ENCODE measurements at places on chromosomes 2 and 18. TPM values are rescaled to one million over a fixed set of nuclear protein-coding genes. Genes with fewer than 3 reads are reported as not detected.
A peak's percentile ranks its signal among the peaks of the same experiment; 100 is the strongest.

- no peak overlapping the region for H3K4me3 ChIP-seq
- H3K36me3 ChIP-seq, result no peaks in the 10 kb centered on the region
- DNase-seq, result no peak
- H3K4me1 ChIP-seq, result no peaks in the 10 kb centered on the region
- H3K27me3 ChIP-seq, result no peaks in the 10 kb centered on the region
- no peak overlapping the region for H3K27ac ChIP-seq
Measured at GRCh38 chr2:54880428-54880827, 157.0 kb downstream of the EML6 start.

- H3K36me3 ChIP-seq, result no peaks in the 10 kb centered on the region
- peak; percentile 61 for DNase-seq
- no peaks in the 10 kb centered on the region for H3K27me3 ChIP-seq
- H3K4me1 ChIP-seq, result no peaks in the 10 kb centered on the region
- no peak overlapping the region for H3K4me3 ChIP-seq
- H3K27ac ChIP-seq, result no peak overlapping the region
Measured at GRCh38 chr2:18119883-18120282, 241.4 kb downstream of the KCNS3 start.

Gene TLX2
- not detected for total RNA-seq

Gene TMEM17
- 1.1 TPM for total RNA-seq

- H3K27ac ChIP-seq, result no peak overlapping the region
- no peak for DNase-seq
- H3K27me3 ChIP-seq, result peaks cover 1% of the 10 kb centered on the region
- no peaks in the 10 kb centered on the region for H3K36me3 ChIP-seq
- H3K4me1 ChIP-seq, result no peaks in the 10 kb centered on the region
Measured at GRCh38 chr2:172865422-172865821, 129.8 kb downstream of the RAPGEF4 start.

DNA sequence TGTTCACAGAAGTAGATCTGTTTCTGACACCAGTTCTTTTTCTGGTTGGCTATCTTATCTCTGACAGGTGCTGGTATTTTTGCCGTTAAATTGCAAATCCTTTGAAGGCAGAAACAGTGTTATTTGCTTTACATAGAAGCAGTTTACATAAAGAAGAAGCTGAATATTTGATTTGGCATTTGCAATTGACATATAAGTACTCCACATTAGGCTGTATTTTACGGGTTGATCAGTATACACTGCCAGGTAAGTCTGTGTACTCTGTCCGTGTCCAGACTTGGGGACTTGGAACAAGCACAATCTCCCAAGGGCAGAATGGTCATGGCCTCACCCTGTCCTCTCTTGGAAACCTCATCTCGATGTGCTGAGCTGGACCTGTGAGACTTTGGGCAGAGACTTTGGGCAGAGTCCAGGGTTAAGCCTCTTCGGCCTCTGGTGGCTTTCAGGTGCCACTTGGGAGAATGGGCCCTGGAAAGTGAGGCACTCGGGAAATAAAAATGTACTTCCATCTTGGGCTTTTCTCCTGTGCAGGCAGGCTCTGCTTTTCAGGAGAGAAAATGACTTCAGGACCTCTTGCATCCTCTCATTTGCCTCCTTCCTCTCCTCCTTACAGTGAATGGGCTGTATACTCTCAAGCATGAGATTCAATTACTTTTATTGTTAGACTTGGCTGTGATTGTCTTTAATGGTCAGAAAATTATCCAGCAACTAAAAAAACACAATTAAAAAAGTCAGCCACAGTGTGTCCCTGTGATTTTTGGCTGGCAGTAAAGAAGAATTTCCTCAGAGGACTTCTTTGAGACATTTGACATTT, 108.5 kb downstream of the RAPGEF4 start:
- H3K36me3 ChIP-seq, result no peaks in the 10 kb centered on the region
- no peak overlapping the region for H3K4me3 ChIP-seq
- H3K27ac ChIP-seq, result no peak overlapping the region
- H3K4me1 ChIP-seq, result no peaks in the 10 kb centered on the region
- no peak for DNase-seq

Gene TPGS2
- total RNA-seq, result 72.9 TPM

GRCh38 chr2:104539649-104540048, 314.3 kb upstream of the POU3F3 start:
- no peaks in the 10 kb centered on the region for H3K4me1 ChIP-seq
- no peak for DNase-seq
- H3K36me3 ChIP-seq, result no peaks in the 10 kb centered on the region
- H3K27me3 ChIP-seq, result peaks cover 2% of the 10 kb centered on the region
- no peak overlapping the region for H3K27ac ChIP-seq

GRCh38 chr2:170586571-170587095, 128.5 kb upstream of the SP5 start:
- no peak for DNase-seq
- H3K36me3 ChIP-seq, result no peaks in the 10 kb centered on the region
- H3K4me1 ChIP-seq, result no peaks in the 10 kb centered on the region
- no peak overlapping the region for H3K27ac ChIP-seq
- no peaks in the 10 kb centered on the region for H3K27me3 ChIP-seq

- H3K4me3 ChIP-seq, result no peak overlapping the region
- no peak for DNase-seq
- H3K4me1 ChIP-seq, result no peaks in the 10 kb centered on the region
- no peaks in the 10 kb centered on the region for H3K36me3 ChIP-seq
- no peak overlapping the region for H3K27ac ChIP-seq
- no peaks in the 10 kb centered on the region for H3K27me3 ChIP-seq
Measured at GRCh38 chr18:53799134-53799533, 425.3 kb downstream of the MBD2 start.

DNA sequence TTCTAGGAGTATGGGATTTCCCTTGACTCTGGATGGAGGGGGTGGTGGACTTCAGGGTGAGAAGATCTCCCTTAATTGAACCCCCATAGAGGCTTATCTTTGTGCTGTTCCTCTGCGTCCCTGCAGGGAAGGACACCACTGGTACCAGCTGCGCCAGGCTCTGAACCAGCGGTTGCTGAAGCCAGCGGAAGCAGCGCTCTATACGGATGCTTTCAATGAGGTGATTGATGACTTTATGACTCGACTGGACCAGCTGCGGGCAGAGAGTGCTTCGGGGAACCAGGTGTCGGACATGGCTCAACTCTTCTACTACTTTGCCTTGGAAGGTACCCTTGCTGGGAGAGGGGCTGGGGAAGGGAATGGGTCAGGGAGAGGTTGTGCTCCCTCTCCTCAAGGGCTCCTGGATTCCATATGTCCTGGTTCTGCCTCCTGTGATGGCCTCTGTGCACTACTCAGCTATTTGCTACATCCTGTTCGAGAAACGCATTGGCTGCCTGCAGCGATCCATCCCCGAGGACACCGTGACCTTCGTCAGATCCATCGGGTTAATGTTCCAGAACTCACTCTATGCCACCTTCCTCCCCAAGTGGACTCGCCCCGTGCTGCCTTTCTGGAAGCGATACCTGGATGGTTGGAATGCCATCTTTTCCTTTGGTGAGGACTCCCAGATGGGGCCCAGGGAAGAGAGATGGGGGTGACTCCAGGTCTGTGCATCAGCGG, 19.3 kb downstream of the PRKAG3 start:
- H3K4me1 ChIP-seq, result no peaks in the 10 kb centered on the region
- no peaks in the 10 kb centered on the region for H3K27me3 ChIP-seq
- H3K27ac ChIP-seq, result no peak overlapping the region
- no peak for DNase-seq
- H3K4me3 ChIP-seq, result no peak overlapping the region
- no peaks in the 10 kb centered on the region for H3K36me3 ChIP-seq

- no peak overlapping the region for H3K27ac ChIP-seq
- DNase-seq, result no peak
- no peaks in the 10 kb centered on the region for H3K36me3 ChIP-seq
- peaks cover 2% of the 10 kb centered on the region for H3K27me3 ChIP-seq
- H3K4me3 ChIP-seq, result no peak overlapping the region
- no peaks in the 10 kb centered on the region for H3K4me1 ChIP-seq
Measured at GRCh38 chr18:50461251-50461650, 86.4 kb downstream of the SKA1 start.

DNA sequence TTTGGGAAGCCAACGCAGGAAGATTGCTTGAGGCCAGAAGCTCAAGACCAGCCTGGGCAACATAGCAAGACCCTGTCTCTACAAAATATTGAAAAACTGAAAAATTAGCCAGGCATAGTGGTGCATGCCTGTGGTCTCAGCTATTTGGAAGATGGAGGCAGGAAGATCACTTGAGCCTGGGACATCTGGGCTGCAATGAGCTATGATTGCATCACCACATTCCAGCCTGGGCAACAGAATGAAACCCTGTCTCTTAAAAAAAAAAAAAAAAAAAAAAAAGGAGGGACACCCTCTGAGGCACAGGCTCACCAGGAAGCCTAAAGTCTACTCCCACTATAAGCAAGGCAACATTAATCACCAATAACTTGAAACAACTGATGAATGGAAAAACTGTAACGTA, 151.1 kb downstream of the CCDC148 start:
- DNase-seq, result no peak
- H3K27me3 ChIP-seq, result no peaks in the 10 kb centered on the region
- no peaks in the 10 kb centered on the region for H3K36me3 ChIP-seq
- no peak overlapping the region for H3K4me3 ChIP-seq
- no peak overlapping the region for H3K27ac ChIP-seq

DNA sequence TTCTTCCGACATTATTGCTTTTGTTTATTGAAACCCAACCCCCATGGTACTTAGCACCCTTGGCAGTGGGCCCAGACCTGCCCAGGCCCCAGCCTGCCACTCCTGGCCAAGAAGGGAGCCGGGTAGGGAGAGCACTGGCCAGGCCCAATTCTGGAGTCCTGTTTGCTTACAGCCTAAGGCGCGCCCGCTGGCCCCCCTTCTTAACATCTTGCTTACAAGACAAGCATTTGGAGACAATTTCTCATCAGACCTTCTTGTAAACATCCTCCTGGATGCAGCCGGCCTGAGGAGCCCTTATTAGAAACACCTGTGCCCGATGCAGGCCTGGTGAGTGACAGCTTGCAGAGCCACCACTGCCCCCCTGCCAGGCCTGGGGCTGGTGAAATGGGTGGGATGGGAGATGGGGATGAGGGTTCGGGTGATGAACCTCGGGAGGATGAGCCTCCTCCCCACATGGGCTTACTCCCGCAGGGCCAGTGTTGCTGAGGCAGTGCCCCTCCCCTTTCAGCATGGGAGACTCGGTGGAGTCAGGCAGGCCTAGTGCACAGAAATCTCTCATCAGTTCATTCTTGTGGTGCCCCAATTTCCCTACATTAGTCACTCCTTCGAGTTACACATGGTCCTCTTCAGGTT, 217.5 kb downstream of the CYP26B1 start:
- no peak overlapping the region for H3K27ac ChIP-seq
- H3K4me1 ChIP-seq, result no peaks in the 10 kb centered on the region
- H3K36me3 ChIP-seq, result no peaks in the 10 kb centered on the region

DNA sequence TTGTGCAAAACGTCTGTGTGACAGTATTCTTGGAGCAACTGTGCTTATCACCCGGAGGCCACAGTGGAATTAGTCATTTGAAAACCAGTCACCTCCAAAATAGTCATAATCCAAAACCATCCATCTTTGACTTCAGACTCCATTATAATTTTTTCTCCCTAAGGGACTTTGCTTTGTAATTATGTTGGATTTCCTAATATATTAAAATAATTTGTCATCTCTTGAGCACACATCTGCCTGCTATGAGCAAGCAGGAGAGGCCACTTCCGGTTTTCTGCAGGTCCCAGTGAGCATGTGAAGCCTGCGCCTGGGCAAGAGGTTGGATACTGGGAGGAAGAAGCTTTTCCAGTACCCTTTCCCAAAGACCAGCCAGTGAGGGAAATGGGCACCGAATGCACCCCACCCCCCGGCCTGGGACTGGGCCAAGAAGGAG, 57.7 kb downstream of the ODC1 start:
- no peaks in the 10 kb centered on the region for H3K36me3 ChIP-seq
- DNase-seq, result no peak
- no peak overlapping the region for H3K27ac ChIP-seq
- H3K27me3 ChIP-seq, result no peaks in the 10 kb centered on the region
- H3K4me3 ChIP-seq, result no peak overlapping the region
- no peaks in the 10 kb centered on the region for H3K4me1 ChIP-seq

GRCh38 chr2:42953216-42953615, 160.8 kb upstream of the HAAO start:
- DNase-seq, result no peak
- no peaks in the 10 kb centered on the region for H3K4me1 ChIP-seq
- H3K36me3 ChIP-seq, result no peaks in the 10 kb centered on the region
- H3K4me3 ChIP-seq, result no peak overlapping the region

Gene VWA3B
- total RNA-seq, result 0.36 TPM

Gene IL36RN
- not detected for total RNA-seq

GRCh38 chr2:197628043-197628500, 47.3 kb downstream of the RFTN2 start:
- no peak overlapping the region for H3K4me3 ChIP-seq
- H3K27ac ChIP-seq, result no peak overlapping the region
- no peaks in the 10 kb centered on the region for H3K4me1 ChIP-seq
- H3K27me3 ChIP-seq, result no peaks in the 10 kb centered on the region
- DNase-seq, result no peak
- H3K36me3 ChIP-seq, result no peaks in the 10 kb centered on the region

Gene C1GALT1C1L
- 0.29 TPM for total RNA-seq

- no peaks in the 10 kb centered on the region for H3K27me3 ChIP-seq
- H3K4me1 ChIP-seq, result no peaks in the 10 kb centered on the region
- peak; percentile 90 for DNase-seq
- peak within 1 kb of the TSS; percentile 92 for H3K27ac ChIP-seq
- H3K36me3 ChIP-seq, result no peaks in the 10 kb centered on the region
Measured at GRCh38 chr18:44680273-44681075, at the start of gene SETBP1. Gene SETBP1, plus strand, starts transcription at chr18:44680888. Its CDS starts 20,459 bp downstream, at chr18:44701347.

GRCh38 chr2:64594226-64594989, 59.3 kb downstream of the SERTAD2 start:
- no peak overlapping the region for H3K4me3 ChIP-seq
- H3K4me1 ChIP-seq, result no peaks in the 10 kb centered on the region
- no peak overlapping the region for H3K27ac ChIP-seq
- no peak for DNase-seq
- no peaks in the 10 kb centered on the region for H3K36me3 ChIP-seq

Gene UPP2
- not detected for total RNA-seq

Gene ESPNL
- not detected for total RNA-seq

DNA sequence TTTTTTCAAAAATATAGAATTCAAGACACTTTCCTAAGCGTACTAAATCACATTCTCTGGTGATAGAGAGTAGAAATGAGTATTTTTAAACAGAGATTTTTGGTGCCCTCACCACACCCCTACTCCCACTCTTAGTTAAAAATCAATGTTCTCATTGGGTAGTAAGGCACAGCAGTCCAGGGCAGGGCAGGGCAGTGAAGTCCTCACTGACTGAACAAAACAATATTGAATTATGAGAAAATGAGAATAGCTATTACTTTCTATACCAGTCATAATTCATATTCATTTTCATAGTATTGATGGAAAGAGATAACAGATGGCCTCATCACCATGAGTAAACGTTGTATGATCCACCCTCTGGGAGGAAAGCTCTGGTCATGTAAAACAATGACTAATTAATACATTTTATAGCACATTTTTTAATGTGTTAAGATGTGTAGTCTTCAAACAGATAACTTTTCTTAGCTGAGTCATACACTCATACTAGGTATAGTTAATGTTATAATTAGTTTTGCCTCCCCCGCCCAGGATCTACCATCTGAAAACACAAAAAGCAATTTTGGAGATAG, 686.1 kb downstream of the KCNJ3 start:
- no peak overlapping the region for H3K27ac ChIP-seq
- no peak overlapping the region for H3K4me3 ChIP-seq
- no peaks in the 10 kb centered on the region for H3K27me3 ChIP-seq
- no peaks in the 10 kb centered on the region for H3K36me3 ChIP-seq

GRCh38 chr2:44038277-44038676, 42.5 kb upstream of the LRPPRC start:
- H3K4me1 ChIP-seq, result no peaks in the 10 kb centered on the region
- H3K27me3 ChIP-seq, result peaks cover 2% of the 10 kb centered on the region
- DNase-seq, result no peak

Measured in aorta (tissue), 5 donors.